ENCODE measurements at places on chromosomes 7 and 10.

DNA sequence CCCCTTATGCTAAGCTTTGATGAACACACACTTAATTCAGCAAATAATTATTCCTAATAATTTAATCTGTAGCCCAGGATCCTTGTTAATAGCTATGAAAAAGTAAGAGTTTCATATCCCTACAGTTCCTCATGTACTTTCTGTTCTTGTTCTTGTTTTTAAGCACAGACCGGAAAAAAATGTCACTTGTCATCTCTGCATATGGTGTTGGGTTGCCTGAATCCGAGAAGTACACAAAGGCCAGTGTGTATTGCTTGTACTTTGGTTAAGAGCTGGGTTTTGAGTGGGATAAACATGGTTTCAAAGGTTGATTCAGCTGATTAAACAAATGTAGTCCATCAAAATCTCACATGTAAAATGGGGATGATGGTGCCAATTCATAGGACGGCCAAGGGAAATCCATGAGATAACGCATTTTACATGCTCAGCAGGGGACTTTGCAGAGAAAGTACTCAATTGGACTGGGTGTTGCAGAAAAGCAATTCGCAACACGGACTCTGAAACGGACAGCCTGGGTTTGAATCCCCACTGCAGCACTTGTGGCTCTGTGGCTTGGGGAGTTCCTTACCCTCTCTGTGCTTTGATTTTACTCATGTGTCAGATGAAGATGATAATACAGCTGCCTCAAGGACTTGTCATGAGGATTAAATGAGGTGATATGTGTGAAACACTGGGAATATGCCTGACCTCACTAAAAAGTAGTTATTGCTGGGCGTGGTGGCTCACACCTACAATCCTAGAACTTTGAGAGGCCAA lies 71.7 kb downstream of the MAP3K8 start:
- DNase-seq, result peak; percentile 69

DNA sequence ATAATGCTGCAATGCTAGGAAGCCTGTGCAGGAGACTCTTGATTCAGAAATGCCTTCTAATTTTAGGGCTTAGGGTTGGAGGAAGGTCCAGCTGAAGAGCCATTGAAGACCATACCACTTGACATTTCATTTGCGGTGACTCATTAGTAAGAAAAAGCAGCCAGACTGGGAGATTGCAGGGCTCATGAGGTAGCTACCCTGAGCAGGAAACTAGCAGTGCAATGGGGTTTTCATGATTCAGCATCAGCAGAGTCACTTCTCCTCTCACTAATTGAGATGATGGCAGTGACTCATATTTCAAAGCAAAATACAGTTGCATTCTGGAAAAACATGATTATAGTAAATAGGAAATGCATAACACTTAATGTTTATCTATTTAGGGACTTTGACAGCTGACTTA lies 434.1 kb downstream of the DNAJB9 start:
- DNase-seq, result no peak

DNA sequence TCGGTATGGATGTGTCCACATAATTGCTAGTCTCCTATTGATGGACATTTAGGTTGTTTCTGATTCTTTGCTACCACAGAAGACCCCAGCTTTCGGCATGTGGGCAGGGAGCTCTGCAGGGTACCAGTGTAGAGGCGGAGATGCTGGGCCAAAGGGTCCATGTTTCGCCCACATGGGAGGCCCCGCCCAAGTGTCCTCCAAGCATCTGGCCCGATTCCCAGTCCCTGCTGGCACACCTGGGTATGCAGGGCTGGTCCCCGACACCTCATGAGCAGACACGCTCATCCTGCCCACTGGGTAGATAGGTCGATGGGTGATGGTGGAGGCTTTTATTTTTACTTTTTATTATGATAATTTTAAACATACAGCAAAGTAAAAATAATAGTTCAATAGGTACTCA lies 19.4 kb upstream of the TBRG4 start:
- no peak for DNase-seq

DNA sequence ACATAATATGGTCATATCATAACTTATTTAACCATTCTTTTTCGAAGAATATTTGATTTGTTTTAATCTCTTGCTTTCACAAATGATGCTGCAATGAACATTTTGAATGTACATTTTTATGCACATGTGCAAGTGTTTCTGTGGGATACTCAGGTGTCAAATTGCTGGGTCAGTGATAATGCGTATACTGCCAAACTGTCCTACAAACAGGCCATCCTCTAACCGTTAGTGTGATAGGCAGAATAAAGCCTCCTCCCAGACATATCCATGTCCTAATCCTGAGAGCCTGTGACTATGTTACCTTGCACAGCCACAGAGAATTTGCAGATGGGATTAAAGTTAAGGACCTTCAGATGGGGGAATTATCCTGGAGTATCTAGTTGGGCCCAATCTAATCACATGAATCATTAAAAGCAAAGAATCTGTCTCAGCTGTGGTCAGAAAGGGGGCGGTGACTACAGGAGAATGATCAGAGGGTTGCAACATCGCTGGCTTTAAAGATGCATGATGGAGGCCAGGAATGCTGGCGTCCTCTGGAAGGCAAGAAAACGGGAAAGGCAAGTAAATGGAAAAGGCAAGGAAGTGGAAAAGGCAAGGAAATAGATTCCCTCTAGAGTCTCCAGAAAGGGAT lies 46.7 kb downstream of the FZD1 start:
- DNase-seq, result no peak

DNA sequence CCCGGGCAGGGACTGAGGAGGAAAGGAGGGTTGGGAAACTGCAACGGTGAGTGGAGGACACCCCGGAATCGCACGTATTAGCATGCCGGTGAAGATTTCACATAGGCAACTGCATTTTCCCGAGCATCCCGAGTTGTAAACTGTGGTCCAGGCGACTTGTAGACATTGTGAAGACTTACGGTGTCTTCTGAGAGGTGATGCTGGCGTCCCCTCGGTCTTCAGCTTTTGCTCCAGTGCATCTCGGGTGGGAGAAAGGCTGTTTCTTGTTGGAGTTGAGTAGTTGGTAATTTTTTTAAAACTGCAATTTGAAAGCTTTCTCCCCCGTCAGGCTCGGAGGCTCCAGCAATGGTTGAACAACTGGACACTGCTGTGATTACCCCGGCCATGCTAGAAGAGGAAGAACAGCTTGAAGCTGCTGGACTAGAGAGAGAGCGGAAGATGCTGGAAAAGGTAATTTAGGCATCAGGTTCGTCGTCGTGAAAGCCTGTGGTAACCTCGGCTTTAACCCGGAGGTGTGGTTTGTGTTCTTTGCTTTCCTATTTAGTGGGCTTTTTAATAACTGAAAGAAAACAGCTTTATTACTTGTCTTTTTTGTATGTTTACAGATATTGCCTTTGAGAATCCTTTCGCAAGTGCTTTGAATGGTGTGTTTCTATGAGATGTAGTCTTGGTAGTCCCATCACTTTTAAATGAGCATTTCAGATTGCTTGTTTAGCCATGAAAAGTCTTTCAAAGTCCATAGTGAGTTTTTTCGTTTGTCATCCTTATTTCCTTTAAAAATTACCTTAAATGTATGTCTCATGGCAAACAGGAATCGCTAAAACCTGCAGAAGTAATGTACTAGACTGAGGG lies 687 bp downstream of the HELLS start:
- DNase-seq, result peak; percentile 4

DNA sequence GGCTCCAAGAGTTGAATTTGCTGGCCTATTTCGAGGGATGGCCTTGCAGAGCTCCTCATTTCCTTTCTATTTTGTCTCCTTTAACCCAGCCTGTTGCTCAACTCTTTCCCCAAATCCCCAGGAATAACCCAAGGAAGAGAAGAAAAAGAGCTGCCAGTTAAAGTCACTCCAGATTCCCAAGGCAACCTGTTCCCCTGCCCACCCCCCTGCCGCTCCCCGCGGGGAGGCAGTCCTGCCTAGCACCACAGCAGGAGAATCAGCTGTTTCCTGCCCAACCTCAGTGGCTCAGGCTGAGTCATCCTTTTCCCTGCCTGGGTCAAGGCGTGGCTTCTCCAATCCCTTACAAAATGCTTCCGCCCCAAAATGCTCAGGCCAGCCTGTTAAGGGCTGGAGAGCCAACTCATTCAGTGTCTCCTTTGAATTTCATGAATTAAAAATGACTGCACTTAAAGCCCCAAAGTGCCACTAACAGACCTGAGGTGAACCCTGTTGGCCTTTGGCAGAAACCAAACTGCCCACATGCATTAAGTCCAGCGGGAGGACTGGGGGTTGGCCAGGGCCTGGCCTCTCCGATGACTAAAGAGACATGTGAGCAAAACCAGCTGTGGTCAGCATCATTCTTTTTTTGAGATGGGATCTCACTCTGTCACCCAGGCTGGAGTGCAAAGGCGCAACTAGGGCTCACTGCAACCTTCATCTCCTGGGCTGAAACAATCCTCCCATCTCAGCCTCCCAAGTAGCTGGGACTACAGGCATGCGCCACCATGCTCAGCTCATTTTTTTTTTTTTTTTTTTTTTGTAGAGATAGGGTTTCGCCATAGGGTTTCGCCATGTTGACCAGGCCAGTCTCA lies 83.2 kb upstream of the KIF5B start:
- DNase-seq, result no peak

DNA sequence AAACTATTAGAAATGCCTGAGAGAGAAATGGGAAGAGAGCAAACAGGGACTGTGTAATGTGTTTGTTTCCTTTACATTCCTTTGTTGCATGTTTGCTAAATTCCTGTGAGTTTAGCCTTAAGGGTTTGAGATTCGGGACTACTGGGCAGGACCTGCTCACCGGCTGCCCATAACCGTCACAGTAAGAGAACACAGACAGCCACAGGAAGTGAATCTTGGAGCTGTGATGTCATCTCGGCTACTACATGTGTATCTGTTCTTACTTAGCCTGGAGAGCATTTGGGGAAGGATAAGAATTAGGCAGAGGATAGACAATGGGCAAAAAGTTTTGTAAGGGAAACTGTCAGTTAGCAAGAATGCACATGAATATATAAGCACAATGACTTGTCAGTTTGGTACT lies 485.1 kb upstream of the KLF6 start:
- DNase-seq, result no peak

GRCh38 chr10:130025811-130026485 lies 61.9 kb upstream of the EBF3 start:
- no peak for DNase-seq

- DNase-seq, result no peak
Observed at GRCh38 chr7:91050677-91051076, 213.6 kb upstream of the FZD1 start.

DNA sequence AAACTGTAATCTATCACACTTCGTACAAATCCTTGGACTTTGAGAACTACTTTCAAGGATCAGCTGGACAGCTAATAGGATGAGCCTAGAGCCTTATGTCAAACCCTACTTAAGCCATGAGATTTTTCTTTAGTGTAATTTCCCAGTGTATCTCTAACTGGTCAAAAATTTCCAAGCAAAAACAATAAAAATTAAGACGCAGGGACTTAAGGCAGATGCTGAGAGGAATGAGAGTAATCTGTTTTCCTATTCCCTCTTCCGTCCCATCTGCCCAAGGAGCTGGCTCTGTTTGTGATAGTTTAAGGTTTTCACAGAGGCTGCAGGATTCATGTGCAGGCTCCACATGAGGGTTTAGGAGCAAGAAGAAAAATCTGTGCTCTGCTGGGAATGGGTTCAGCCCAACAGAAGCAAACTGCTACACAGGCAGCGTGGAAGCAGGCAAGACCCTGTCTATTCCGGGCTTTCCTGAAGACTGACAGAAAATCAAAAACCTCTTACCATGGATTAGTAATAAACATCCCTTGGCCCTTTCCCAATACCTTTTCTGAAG lies 62.2 kb downstream of the ARMH3 start:
- DNase-seq, result no peak

DNA sequence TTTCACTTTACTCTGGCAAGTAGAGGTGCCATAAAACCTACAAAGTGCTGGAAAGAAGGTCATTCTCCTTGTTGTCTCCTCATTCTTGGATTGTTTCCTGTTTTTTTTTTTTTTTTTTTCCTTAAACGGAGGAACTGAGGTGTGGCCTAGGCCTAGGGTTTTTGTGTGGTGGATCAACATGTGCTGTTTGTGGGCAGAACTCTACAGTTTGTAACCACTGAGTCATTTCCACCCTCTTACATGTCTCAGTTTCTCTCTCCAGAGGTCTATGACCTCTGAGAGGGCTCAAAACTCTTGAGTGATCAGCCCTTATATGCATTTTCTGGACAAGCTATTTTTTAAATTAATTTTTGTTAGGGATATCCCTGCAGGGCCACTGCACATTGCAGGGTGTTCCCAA lies 296.0 kb downstream of the PPP1R3A start:
- no peak for DNase-seq

- DNase-seq, result no peak
Observed at GRCh38 chr10:22791665-22792064, 77.3 kb upstream of the PIP4K2A start.

DNA sequence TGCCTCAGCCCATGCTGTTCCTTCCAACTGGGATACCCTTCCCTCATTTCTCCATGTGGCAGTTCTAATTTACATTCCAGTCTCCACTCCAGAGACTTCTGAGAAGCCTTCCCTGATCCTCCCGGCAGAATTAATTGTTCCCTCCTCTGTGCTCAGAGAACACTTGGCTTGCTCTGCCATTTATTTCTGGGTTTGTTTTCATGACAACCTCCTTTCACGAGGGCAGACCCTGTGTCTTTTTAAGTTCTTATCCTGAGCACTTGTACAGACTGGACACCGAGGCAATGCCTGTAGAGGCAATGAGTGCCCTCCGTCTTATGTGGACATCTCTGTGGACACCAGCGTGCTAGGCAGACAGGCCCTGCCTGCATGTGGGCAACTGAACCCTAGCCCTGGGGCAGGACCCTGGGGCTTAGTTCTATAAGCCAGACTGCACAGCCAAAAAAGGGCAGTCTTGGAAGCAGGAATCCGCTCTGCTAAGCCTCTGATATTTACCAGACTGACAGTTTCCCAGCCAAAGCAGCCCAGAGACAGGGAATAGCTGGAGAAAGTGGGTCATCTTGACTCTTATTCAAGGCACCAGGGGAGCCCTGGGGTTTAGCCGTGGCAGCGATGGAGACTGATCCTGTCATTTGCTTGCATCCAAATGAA lies 474.0 kb downstream of the RPS24 start:
- no peak for DNase-seq

DNA sequence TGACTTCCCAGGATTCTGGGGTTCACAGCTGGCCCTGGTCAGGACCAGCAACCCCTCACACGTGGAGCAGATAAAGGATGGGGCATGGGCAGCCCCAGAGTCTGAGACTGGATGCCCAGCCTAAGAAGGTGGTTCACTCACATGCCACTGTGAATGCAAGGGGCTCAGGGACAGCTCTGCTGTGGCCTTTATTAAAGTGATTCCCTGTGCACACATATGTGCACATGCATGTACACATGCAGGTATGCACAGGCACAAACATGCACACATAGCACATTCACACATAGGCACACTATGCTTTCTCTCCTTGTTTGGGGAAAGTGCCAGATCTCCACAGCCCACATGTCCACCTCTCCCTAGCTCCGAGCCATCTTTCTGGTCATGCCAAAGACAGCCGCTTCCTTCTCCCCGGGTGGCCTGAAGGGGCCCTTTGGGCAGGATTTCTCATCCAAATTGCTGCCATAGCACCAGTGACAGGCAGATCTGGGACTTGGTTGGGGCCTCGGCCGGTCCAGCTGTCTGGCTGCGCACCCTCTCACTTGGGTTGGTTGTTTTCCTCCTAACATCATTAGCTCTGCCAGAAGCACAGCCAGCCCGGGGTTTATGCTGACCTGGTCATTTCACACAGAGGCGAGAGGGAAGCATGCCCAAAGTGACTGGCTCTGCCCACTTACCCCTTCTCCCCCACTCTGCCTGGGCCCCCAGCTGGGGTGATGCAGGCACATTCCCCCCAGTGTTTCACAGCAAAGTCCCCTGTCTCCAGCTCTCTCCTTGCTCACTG lies 1.4 kb downstream of the GCK start:
- DNase-seq, result no peak

GRCh38 chr7:17055596-17055995 lies 173.8 kb upstream of the AGR3 start:
- no peak for DNase-seq

Measured in NCI-H2029 (cell line).